ENCODE measurements at places on chromosomes 16 and 17. TPM values are rescaled to one million over a fixed set of nuclear protein-coding genes. Genes with fewer than 3 reads are reported as not detected.
A peak's percentile ranks its signal among the peaks of the same experiment; 100 is the strongest.

DNA sequence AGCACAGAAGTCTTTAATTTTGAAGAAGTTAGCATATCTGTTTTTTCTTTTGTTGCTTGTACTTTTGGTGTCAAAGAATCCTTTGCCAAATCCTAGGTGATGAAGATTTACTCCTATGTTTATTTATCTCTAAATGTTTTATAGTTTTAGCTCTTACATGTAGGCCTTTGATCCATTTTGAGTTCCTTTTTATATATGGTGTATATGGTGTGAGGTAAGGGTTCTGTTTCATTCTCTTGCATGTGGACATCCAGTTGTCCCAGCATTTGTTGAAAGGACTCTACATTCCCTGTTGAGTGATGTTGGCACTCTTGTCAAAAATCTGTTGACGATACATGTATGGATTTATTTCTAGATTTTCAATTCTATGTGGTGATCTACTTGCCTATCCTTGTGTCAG is 62.2 kb downstream of the RNF213 start:
- no peak overlapping the region for H3K27ac ChIP-seq
- H3K36me3 ChIP-seq, result peaks cover 65% of the 10 kb centered on the region
- H3K27me3 ChIP-seq, result no peaks in the 10 kb centered on the region
- H3K4me3 ChIP-seq, result no peak overlapping the region
- no peak for DNase-seq

The TMEM204 gene
- 6.6 TPM for total RNA-seq

The OR1A1 gene
- total RNA-seq, result not detected

DNA sequence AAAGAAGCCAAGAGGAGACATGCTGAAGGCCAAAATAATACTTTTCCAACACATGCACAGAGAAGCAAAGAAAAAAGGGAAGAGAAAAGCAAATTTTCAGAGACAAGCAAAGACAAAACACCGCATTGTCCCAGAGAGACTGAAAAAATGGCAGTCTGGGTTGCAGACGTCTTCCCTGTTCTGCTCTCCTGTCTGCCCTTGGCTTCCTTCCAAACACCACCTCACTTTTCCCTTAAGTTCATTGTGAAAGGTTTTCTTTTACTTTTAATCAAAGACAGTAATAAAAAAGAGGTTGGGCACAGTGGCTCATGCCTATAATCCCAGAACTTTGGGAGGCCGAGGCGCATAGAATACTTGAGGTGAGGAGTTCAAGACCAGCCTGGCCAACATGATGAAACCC is 21.2 kb upstream of the VAT1L start:
- H3K4me3 ChIP-seq, result no peak overlapping the region
- H3K36me3 ChIP-seq, result no peaks in the 10 kb centered on the region
- H3K27me3 ChIP-seq, result peaks cover 2% of the 10 kb centered on the region
- H3K27ac ChIP-seq, result no peak overlapping the region

The ABI3 gene
- total RNA-seq, result 0.51 TPM

- H3K36me3 ChIP-seq, result no peaks in the 10 kb centered on the region
- no peak overlapping the region for H3K27ac ChIP-seq
- H3K4me3 ChIP-seq, result peak overlapping the region; percentile 76
- peaks cover 35% of the 10 kb centered on the region for H3K27me3 ChIP-seq
Observed at GRCh38 chr16:27315333-27316037, 1.7 kb downstream of the IL4R start.

The HIC1 gene
- total RNA-seq, result 98.9 TPM

DNA sequence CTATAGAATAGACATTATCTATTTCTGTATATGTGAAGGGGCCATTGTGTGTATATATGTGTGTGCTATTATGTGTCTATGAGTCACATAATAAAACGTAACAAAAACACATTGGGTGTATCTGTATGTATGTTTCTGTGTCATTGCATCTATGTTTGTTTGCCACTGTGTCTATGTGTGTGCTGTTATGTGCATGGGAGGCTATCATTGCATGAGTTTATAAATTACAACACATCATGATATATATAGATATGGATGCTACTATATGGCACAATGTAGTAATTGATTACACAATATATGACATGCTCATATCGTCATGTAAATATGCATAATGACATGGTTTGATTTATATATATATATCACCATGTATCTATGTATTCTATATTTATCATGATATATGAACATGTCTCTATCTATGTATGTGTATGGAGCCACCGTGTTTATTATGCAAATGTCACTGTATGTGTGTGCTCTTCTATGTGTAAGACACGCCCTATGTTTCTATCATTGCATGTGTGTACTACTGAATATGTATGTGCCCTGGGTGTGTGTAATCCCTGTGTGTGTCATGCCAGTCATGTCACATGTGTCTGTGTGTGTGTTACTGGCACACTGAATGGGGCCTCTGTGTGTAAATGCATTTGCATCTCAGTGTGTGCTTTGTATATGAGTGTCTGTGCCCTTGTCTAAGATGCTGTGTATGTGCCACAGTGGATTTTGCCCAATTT is 1.4 kb upstream of the TSPOAP1 start:
- no peaks in the 10 kb centered on the region for H3K36me3 ChIP-seq
- H3K4me1 ChIP-seq, result peaks cover 15% of the 10 kb centered on the region
- H3K27ac ChIP-seq, result no peak overlapping the region
- H3K27me3 ChIP-seq, result no peaks in the 10 kb centered on the region
- H3K4me3 ChIP-seq, result no peak overlapping the region
- no peak for DNase-seq

The WNK4 gene
- 1.7 TPM for total RNA-seq

DNA sequence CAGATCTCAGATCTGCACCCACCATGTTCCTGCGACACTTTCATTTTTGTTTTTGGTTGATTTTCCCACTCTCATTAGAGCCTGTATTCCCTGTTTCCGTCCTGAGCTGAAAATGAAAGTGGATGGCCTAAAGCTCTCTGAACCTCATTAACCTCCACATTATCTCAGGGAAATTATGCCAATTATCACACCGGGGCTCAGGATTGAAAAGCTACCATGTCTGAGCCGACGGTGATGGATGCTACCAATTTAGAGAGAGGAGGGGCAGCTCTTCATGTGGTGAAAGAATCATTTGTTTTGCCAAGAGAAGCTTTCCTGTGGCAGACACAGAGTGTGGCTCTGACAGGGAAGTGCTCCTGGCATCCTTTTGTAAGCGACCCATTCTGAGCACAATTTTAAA is 410.4 kb upstream of the CDH11 start:
- peak overlapping the region; percentile 62 for H3K27ac ChIP-seq
- H3K36me3 ChIP-seq, result no peaks in the 10 kb centered on the region
- H3K27me3 ChIP-seq, result peaks cover 3% of the 10 kb centered on the region
- no peak overlapping the region for H3K4me3 ChIP-seq
- peaks cover 11% of the 10 kb centered on the region for H3K4me1 ChIP-seq
- DNase-seq, result no peak

The KRT33B gene
- total RNA-seq, result not detected

Measured in mesothelial cell of epicardium (in vitro differentiated cells).